Ecto neural progenitor cell (in vitro differentiated cells): ENCODE measurements at places on chromosomes 1 and 21.

DNA sequence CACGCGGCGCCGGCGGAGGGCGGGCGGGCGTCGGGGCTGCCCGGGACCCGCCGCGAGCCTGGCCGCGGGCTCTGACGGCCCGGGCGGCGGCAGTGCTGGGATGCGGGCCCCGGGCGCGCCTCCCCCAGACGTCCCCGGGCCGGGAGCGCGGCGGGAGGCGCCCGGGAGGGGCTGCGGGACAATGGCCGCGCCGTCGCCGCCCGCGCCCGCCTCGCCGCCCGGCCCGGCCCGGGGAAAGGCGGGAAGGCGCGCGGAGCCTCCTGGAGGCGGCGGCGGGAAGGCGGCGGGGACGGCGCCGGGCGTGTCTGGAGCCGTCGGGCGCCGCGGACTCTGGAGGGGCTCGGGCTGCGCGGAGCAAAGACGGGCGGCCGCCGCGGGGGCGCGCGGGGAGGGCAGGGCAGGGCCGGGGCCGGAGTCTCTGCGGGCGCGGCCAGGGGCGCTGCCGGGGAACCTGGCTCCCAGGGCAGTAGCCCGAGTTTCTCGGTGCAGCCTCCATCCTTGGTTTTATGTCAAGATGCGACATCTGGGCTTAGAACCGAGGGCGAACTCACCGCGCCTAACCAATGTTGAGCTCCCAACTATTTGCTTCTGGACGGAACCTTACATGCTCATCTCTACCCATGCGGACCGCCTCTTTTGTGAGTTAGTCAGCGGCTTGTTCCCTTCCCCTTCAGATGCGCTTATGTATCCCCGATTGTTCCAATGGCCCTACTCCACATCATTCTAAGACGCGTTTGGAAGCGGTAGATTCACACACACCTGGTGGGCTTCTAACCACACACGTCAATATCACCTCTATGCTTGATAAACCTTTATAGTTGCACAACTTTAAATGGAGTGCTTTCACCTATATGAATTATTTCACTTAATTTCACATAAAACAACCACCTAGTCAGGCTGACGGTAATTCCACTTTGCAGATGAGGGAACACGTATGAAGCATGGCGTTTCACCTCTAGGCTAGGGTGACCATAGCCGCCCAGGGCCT lies 651 bp downstream of the ZBTB8A start:
- peak; percentile 72 for DNase-seq

DNA sequence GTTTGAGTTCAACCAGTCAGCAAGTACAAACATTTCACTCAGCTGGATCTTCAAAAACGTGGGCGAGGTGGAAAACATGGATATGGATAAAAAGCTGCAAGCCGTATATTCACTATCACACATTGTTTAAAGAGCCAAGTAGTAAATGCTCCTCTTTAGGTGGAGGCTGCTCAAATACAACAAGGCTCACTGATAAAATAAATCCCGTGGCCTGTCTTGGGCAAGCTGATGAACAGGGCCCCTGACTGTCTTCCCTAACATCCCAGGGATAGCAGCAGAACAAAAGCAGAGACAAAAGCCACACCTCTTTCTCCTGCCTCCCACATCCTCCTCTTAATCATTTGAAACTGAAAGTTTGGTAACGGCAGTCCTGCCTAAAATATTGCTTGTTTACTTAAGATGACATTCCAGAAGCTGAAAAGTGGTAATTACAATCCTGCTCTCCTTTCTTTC lies 357.7 kb downstream of the TTLL7 start:
- no peak for DNase-seq

DNA sequence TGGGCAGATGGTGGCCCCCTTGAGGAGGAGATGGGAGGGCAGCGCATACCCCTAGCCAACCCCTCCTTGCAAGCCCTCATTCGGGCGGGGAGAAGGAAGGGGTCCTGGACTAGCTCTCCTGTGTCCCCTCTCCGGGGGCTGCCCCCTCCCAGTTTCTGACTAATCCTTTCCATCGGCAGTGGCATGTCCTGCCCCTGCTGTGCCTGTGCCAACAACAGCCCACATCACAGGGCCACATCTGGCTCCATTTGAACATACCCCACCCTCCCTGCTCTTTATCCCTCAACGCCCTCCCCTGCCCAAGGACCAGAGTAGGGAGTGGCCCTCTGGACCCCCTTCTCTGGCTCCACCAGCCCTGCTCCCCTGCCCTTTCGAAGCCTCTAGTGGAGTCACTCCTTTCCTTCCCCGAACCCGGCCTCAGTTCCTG lies 11.0 kb upstream of the LMNA start:
- DNase-seq = no peak

DNA sequence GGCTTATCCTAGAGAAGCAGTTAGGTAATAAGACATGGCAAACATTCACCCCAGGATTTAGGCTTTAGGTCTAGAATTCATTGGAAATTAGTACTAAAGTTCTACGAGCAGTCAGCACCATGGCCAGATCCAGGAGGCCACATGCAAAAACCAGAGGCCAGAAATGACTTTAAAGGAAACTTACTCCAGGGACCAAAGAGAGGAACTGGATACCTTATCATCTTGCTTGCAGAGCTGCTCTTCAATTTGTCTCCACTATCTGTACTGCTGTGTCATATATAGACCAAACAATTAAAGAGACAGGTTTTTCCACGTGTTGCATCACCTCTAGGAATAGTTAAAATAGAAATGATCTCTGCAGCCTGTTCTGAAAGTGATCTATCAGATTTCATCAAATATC lies 127.8 kb downstream of the LMX1A start:
- DNase-seq = no peak

DNA sequence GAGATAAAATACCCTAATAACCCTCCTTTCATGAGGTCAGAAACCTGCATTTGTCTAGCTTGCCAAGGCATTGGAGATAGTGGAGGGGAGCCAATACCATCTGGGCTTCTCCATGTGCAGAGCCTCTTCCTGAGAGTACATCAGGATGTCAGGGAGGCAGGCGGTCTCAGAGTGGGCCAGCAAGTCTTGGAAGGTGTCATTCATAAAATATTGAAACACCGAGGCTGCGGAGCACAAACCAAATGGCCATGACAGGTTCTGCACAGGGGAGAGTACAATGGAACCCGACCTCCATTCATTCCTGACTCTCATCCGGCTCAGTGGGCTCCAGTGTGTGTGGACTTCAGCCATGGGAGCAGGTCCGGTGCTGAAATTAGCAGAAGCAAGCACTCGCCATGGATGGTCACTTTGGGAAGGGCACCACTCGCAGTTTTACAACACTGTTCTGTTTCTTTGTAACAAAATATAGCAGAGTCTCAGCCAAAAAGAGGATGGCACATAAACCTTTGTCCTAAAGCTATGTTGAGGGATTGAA lies 446.6 kb downstream of the SIPA1L2 start:
- no peak for DNase-seq

DNA sequence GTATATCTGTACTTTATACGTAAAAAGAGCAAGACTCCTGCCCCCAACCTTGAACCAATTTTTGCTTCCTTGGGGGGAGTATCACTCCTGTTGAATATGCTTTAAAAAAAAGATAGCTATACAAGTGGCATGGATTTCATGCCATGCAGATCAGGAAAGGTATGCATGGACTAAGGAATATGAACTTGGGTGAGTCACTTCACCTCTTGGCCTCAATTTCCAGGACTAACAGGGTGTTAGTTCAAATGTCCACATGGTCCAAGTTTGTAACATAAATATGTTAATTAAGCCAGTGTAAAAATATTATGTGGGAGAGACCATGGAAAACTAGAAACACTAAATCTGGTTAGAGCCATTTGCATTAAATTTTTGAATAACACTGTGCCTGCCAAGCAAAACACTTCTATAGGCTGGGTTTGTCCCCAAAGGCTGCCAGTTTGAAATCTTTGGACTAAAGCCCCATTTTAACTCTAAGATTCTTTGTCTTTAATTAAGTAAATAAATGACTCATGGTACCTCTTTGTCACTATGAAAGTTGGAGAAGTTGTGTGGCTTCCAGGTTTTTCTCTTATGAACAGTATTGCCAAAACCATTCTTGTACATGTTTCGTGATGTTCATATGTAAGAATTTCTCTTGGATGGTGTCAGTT lies 33.1 kb downstream of the FAM177B start:
- no peak for DNase-seq

- no peak for DNase-seq
These were observed 7.0 kb upstream of the LPAR3 start for GRCh38 chr1:84899969-84900368.

DNA sequence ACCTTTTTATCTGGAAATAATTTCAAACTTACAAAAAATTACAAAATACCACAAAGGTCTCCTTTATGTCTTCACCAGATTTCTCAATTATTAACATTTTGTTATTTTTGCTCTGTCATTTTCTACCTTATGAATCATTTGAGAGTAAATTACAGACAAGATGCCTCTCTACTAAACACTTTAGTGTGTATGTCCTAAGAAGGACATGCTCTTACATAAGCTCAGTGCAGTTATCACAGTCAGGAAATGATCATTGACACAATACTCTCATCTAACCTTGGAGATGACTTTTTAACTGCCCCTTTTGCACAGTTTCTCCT lies 378.9 kb upstream of the RUNX1 start:
- DNase-seq = no peak

GRCh38 chr1:50262436-50262835 lies 153.7 kb downstream of the ELAVL4 start:
- no peak for DNase-seq

GRCh38 chr1:26689504-26689903 lies 6.3 kb upstream of the ARID1A start:
- no peak for DNase-seq

DNA sequence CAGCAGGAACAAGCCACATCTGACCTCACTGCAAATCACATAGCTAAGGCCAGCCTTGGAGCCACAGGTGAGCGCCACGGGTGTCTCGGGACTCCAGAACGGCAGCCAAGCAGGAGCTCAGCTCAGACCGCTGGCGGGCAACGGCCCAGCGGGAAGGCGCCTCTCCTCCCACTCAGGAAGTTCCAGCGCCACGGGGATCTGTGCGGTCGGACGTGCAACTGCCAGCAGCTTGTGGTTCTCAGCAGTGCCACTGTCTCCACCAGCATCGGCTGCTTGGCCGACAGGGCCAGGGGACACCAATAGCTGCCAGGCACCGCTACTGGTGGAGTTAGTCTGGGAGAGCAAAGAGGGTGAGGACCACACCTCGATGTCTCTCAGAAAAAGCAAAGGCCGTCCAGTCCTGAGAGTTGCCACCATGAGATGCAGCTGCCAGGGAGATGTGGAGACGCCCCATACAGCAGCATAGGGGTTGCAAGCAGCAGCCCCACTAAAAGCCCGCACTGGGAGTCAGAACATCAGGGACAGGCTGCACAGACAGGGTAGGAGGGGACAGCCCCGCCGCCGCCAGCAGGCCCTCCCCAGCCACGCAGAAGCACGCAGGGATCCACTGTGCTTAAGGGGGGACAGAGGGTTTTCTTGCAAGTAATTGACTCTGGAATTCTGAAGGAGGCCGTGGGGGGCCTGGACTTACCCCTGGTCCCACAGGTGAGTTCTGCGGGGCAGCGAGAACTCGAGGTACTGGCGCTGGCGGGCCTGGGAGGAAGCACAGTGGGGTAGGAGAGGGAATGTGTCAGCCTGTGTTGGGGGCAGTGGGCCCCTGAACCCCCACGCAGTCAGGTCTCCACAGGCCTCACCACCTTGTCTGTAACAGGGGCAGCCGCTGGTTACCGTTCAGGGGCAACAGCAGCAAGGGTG lies 83.5 kb downstream of the NPHP4 start:
- DNase-seq = peak; percentile 39

DNA sequence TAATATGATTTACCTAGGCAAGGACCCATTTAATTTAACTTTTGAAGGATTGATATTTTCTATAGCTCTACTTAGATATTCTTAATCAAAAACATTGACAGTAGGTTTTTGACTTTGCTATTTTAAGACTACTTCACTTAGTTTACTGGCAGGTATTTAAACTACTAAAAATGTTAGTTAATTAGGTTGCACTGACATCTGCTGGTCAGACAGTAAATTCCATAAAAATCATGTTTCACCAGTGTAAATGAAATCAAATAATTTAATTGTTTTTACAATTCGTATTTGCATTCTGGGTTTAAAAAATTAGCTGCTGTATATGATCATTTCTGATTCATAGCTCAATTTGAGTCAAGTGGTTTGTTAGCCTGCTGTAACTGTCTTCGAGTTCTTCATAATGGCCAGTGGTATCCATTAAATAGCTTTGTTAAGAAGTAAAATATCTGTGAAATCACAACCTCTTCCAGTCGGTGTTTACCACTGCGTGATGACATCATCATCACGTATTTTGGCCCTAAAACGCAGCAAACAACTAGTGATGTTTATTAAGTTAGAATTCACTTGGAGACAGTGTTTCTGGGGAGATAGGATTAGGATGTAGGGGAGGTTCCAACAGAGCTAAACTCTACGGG lies 26.2 kb downstream of the EXTL2 start:
- DNase-seq = no peak

DNA sequence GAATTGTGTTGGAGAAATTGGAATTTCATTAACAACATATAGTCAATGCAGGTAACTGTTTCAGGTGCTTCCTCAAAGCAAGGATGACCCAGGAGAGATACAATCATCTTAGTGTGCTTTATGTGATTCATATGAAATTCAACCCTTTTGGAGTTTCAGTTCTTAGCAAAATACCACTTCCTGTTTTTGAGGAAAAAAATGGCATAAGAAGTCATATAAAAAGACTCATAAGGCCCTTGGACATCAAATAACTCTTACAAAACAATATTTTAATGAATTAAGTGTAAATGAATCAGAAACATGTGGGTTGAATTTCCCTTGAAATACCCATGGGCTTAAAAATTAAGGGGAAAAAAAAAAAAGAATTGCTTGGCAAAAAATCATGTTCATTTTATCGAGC lies 926.6 kb downstream of the LTN1 start:
- no peak for DNase-seq

DNA sequence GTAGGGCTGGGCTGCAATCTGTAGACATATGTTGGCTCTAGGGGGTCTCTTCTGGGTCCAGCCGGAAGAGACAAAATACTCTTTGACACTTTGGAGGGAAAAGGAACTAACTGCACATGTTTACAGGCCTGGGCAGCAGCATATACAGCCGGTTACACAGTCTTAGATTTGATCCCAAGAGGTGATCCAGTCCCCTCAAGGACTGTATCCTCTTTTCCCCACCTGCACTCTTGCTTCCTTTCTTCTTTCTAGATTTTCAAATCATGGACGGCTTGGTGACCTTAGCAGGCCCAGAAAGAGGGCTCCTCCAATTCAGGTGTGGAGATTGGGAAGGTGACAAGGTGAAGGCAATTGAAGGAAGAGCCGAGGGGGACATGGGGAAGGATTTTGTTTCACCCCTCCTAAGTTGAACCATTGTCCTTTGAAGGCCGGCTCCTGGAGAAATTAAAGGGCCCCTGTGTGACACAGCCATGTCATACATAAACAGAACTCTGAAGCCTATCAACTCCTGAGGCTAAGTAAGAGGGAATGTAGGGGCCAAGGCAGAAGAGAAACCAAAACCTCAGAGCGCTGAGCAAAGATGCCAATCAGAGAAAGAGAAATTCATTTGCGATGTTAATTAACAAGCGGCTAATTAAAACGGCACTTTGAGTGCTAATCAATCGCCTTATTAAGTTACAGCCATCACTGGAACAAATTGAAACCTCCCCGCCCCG lies 5.9 kb upstream of the BARHL2 start:
- no peak for DNase-seq
